ENCODE measurements at places on chromosomes 1 and 21.

- DNase-seq, result peak; percentile 83
Measured at GRCh38 chr1:172976222-172977041, 74.3 kb downstream of the TNFSF18 start.

DNA sequence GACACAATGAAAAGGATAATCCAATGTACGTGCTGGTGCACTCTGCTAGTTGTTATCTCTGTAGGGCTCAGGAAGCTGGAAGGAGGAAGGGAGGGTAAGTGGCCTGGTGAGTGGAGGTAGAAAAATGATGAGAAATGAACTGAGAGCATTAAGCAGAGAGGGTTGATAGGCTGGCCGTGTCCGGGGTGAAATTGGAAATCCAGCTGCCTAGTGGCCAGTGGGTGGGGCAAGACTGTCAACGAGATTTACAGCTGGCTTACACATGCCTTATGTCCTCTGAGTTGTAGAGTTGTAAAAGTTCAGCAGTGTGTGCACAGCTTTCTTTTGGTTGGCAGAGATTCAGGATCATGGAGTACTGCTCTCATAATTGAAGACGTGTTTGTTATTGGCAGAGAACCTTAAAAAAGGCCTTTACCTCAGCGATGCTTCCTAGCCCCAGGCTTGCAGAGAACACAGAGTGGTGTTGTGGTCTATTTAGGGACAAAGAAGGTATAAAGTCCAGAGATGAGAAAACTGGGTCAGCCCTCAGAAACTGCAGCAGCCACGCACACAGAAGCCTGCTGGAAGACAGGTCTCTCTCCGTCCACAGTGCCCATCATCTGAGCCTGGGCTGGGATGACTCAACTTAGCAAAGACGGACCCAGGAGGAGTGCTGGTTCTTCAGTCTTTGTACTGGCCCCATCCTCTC, 132.4 kb downstream of the EDEM3 start:
- peak; percentile 94 for DNase-seq

GRCh38 chr1:45206808-45207623, 611 bp upstream of the ZSWIM5 start:
- no peak for DNase-seq

GRCh38 chr1:44616991-44617702, 57.1 kb downstream of the TMEM53 start:
- peak; percentile 56 for DNase-seq

DNA sequence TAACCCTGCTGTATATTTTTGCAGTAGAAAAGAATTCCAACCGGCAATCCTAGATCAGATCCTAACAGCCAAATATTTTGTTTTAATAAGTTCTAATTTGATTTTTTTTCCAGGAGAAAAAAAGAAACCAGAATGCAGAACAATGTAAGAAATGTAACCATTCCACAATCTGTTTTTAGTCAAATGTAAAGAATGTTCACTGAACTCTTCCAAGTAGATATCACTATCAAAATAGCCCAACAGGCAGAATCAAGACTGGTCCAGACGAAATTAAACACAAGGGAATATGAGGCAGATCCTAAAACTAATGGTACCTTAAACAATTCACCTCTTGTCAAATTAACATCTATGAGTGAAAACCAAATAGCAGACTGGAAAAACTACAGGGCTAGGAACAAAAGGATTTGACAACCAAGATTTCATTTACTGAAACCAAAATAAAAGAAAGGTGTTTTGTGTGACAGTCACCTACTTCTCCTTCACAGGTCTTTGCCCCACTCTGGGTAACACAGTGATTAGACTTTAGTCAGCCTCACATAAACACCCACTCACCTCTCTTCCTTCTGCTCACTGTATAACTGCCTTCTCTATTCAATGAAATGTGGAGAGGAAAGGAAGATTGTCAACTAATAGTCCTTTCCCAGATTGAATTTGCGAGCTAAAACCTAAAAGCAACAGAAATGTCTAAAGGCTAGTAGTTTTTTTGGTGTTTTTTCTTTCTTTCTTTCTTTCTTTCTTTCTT, 137.9 kb downstream of the FAF1 start:
- DNase-seq, result no peak

- no peak for DNase-seq
Measured at GRCh38 chr21:38832664-38833063, 26.9 kb downstream of the ETS2 start.
